ENCODE measurements at places on chromosomes 12 and 14.

- no peak for DNase-seq
Observed at GRCh38 chr12:68521848-68522502, 88.7 kb upstream of the RAP1B start.

DNA sequence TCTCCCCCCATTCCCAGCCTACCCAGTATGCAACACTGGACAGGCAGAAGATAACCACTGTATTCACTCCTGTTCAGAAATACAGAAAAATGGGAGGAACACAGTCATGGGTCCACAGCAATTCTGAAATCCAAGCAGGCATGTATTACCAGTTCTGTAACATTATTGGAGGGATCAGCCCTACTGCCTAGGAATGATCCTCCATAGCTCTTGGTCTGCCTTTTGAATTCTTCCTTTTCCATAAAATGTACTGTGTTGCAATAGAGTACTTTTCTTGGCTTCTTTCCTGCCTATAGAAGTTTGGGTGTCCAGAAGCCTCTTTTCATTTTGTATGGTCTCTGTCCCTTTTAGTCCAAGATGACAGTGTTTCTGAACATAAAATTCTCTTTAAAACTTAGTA is 46.5 kb downstream of the SPATS2 start:
- DNase-seq, result peak; percentile 11

DNA sequence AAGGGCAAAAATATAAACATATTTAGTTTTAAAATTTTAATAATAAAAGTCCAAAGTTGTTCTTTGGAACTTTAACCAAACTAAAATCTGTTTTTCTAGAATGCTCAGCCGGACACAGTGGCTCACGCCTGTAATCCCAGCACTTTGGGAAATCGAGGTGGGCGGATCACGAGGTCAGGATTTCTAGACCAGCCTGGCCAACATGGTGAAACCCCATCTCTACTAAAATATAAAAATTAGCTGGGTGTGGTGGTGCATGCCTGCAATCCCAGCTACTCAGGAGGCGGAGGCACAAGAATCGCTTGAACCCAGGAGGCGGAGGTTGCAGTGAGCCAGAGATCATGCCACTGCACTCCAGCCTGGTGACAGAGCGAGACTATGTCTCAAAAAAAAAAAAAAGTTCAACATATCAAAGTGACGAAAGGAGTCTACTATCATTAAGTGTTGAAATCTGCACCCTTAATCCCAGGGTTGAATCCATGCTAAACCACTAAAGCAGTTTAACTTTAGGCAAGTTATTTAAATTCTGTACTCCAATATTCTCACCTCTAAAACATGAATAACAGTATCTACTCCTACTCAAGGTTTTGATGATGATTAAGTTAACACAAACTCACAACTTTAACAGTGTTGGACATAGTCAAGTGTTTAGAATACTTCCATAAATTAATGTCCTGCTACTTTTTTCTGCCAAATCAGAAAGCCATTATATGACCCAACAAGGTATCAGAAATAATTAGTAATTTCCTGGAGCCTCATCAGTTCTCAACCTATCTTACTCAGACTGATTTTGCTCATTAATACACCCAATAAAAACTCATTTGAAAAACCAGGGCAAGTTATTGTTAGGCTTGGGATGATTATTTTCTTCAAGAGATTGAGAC is 11.0 kb downstream of the HNRNPC start:
- no peak for DNase-seq

GRCh38 chr14:76908834-76909233 is 82.6 kb downstream of the LRRC74A start:
- DNase-seq, result no peak

GRCh38 chr12:131442337-131442918 is 268.5 kb upstream of the SFSWAP start:
- no peak for DNase-seq

DNA sequence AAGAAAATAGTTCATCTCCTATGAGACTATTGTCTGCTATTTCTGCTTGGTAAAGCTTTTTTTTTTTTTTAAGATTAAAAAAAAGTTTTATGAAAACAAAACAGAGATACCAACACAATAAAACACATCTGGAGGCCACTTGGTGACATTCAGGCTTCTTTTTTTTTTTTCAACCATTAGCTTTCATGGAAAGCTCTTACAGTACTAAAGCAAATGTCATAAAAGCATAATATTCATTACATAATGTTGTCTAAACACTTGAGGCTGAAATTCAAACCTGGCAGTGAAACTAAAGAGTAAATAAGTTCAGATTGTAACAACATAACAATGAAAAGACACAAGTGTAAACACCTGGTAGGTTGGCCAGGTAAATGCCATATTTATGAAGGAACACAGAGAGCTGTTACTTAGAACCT is 14.7 kb downstream of the PRICKLE1 start:
- DNase-seq, result no peak

DNA sequence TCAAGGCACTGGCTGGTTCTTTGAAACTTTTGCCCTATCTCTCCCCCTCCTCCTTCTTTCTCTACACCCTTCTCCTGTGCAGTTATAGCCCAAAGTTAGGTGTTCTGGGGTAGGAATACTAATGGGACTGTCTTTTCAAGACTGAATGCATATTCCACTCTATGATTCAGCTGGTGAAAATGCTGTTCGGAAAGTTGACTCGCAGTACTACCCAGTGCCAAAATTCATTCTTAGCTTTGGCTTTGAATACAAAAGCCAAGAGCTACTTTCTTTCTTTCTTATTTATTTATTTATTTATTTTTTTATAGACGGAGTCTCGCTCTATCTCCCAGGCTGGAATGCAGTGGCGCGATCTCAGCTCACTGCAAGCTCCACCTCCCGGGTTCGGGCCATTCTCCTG is 249.2 kb downstream of the ETNK1 start:
- DNase-seq, result no peak

GRCh38 chr12:130649101-130650045 is 66.7 kb downstream of the RIMBP2 start:
- DNase-seq, result no peak

- DNase-seq, result no peak
Observed at GRCh38 chr12:13088496-13088895, 15.0 kb downstream of the GSG1 start.

GRCh38 chr14:56162476-56162875 is 44.3 kb downstream of the PELI2 start:
- no peak for DNase-seq

DNA sequence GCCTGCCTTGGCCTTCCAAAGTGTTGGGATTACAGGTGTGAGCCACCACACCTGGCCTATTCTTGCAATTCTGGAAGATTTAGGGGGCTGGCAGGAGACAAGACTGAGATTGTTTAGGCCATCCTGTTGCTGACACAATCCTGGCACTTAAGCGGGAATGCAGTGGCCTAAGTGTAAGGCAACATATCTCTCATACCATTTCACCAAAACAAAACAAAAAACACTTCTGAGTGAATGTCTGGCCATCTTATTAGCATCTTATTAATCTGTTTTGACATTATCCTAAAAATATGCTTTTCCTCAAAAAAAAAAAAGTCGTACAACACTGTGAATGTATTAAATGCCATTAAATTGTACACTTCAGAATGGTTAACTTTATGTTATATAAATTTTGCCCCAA is 67.6 kb downstream of the DENND5B start:
- DNase-seq, result no peak

DNA sequence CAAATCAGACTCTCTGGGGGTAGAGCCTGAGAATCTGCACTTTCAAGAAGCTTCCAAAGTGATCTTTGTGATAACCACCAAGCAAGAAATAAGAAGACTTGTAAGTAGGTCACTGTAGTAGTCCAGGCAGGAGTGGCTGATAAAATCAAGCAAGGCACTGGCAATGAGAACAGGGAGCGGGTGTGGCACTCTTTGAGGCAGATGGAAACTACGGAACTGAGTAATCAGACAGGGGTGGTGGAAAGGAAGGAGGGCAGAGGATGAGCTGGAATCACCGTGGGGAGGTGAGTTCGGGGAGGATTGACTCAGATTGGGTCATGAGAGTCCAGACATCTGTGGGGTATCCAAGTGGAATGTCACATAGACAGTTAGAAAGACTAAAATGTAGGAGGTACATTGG is 44.4 kb upstream of the PLXNC1 start:
- DNase-seq, result peak; percentile 84

GRCh38 chr12:55679691-55680090 is 28.0 kb downstream of the ITGA7 start:
- no peak for DNase-seq

- no peak for DNase-seq
Observed at GRCh38 chr14:69711065-69711464, 55.9 kb upstream of the SRSF5 start.

- peak; percentile 70 for DNase-seq
Observed at GRCh38 chr12:98402091-98402490, 113.3 kb upstream of the TMPO start.

DNA sequence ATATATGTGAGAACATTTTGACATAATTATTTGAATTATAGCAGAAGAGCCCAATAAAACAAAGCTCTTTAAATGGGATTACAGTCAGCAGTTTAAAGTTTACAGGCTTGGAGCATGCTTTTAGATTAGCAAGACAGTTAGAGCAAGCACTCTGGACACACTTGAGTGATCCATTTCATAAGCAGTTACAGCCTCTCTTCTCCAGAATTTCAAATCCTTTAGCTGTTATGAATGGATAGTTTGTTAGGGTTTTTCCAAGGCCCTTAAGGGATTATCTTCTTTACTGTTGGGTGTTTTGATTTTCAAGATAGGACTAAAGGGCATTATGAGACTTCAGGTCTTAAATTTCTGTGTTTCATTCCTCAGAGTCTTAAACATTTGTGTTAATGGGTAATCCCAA is 36.3 kb downstream of the BEST3 start:
- DNase-seq, result no peak

DNA sequence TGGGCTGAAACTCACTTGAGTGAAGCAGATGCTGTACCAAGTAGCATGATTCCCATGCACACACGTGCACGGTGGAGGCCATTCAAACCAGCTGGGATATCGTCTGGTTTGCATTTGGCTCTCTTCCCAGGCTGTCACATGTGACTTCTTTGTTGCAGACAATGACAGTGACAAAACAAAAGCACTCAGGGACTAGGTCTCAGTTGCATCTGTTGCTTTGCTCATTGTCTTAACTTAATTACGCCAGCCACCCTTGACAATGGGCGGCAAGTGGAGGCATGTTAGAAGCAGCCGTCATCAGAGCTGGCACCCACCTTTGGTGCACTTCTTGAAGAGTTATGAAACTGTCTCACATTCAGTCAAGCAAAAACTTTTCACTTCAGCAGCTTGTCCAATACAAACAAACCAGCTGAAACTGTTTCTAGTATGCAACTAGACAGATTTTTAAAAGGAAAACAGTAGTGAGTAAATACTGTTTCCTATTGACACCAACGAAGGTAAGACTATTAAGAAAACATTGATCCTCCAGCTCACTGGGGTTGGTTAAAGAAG is 74.3 kb downstream of the IGF1 start:
- DNase-seq, result no peak

DNA sequence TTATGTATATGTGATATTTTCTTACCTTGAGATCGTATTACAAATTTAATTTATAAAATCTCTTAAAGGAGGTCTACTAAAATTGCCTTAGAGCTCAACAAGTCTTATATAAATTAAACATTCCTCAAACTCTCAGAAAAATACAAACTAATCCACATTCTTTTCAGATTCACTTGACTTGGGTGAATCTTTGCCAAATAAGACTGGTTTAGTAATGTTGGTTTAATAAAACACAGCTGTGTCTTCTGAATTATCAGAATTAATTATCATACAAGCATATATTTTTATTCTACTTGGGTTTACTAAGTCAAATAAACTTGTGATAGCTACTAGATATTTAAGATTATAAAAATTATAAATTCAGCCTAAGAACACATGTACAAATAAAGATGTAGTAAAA is 13.3 kb downstream of the GLIPR1L2 start:
- no peak for DNase-seq

DNA sequence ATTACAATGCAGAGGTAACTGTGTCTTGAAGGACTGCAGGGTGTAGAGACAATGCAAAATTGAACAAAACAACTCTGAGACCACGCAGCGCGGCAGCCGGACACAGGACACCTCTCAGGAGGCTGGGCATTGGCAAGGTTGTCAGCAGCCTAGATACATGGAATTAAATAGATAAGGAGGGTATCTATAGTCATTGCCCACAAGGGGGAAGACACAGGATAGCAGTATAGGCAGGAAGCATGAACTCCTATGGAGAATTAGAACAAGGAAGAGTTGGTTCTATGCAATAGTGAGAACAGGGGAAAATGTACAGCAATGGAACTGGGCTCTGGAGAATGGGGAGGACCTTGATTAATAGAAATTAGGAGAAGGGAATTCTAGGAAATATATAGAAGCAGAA is 164.1 kb downstream of the C12orf42 start:
- no peak for DNase-seq

All from PC-3 (cell line).